ENCODE measurements at places on chromosomes 12 and 14. TPM values are rescaled to one million over a fixed set of nuclear protein-coding genes. Genes with fewer than 3 reads are reported as not detected.

SOCS4 gene
- 15.7 TPM for polyA plus RNA-seq

RHNO1 gene
- polyA plus RNA-seq: 38.2 TPM

FBLN5 gene
- 144 TPM for polyA plus RNA-seq

FSCB gene
- not detected for polyA plus RNA-seq

CLEC12A gene
- 0.82 TPM for polyA plus RNA-seq

LRIG3 gene
- 37.5 TPM for polyA plus RNA-seq

MYO1H gene
- 2.7 TPM for polyA plus RNA-seq

MYBPC1 gene
- polyA plus RNA-seq: not detected

KTN1 gene
- polyA plus RNA-seq: 193 TPM

PPFIA2 gene
- polyA plus RNA-seq: 4.4 TPM

ZDHHC22 gene
- polyA plus RNA-seq: 0.86 TPM

SLCO1B1 gene
- polyA plus RNA-seq: 1.2 TPM

CLSTN3 gene
- polyA plus RNA-seq: 90.2 TPM

KRT3 gene
- not detected for polyA plus RNA-seq

JKAMP gene
- polyA plus RNA-seq: 73.3 TPM
